ENCODE measurements at places on chromosomes 7 and 10.

DNA sequence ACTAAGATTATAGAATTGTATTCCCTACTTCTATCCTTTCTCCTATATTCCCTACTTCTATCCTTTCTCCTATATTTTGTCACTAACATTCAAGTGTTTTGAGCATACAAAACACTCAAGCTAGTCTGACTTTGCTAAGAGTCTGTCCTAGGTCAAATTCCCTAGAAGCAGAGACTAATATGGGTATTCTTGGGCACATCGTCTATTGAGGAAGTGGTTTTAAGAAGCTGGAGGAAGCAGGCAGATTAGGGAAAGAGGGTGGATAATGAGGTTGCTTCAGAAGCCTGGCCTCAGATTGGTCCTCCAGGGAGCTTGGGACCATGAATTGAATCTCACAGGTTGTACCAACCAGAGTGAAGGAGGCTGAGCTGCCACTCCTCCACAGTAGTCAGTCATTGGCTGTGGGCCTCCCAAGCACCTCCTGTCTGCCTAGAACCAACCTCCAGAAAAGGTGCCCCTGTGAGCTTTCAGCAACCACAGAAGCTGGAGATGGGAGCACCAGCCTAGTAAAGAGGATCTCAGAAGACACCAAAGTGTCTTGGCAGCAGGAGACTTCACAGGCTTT lies 295.9 kb upstream of the PHF14 start:
- peak; percentile 3 for DNase-seq

DNA sequence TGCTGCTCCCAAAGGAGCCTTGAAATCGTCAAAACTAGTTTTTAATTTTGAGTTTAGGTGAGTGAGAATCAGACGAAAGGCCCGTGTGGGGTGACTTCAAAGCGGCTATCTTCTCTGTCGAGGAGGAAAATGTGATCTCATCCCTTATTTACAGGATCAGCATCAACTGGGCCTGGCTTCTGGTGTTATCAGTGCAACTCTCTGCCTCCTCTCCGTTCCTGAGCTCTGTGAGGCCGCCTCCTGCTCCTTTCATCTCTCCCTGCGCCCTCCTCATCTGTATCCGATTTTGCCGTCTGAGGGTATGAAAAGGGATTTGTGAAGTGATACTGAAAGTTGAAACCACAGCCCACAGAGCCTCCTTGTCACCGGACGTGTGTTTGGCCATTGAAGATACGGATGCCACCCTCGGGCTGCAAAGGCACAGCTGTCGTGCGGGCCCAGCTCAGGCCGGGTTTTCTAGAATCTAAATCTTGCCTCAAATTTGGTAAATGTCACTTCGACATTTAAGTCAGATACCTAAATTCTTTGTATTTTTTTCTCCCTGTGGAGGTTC lies 408.7 kb upstream of the ADARB2 start:
- DNase-seq = no peak

- no peak for DNase-seq
These were observed 173.8 kb downstream of the DIP2C start for GRCh38 chr10:515674-516073.

GRCh38 chr10:97538839-97539238 lies 33.7 kb upstream of the ANKRD2 start:
- DNase-seq = no peak

GRCh38 chr7:74095135-74095534 lies 11.5 kb downstream of the LIMK1 start:
- DNase-seq = no peak

DNA sequence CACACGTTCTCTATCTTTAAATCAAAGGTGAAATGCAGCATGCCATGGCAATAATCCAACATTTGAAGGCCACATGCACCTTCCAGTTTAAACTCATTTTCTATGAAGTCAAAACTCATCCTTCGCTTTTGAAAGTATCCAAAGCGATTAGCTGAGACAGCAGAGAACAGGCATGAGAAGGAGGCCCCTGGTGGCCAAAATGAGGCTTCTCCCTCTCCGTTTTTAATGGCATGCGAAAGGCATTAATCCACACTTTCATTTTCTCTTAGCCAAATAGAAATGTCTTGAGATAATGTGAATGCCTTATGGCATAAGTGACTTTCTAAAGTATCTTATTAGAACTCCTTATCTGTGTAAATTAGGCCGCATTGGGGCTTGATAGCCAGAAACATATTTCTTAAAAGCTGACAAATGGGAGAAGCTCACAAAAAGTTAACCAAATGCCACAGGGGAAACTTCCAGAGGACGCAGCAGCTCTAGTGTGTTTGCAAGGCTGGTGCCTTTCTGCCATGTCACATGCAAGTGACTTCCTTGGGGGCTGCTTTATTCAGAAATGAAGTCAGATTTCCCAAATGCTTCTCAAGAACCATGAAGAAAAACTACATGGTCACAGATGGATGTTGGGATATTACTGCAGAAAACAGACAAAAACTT lies 1189.6 kb downstream of the SORCS1 start:
- peak; percentile 4 for DNase-seq

DNA sequence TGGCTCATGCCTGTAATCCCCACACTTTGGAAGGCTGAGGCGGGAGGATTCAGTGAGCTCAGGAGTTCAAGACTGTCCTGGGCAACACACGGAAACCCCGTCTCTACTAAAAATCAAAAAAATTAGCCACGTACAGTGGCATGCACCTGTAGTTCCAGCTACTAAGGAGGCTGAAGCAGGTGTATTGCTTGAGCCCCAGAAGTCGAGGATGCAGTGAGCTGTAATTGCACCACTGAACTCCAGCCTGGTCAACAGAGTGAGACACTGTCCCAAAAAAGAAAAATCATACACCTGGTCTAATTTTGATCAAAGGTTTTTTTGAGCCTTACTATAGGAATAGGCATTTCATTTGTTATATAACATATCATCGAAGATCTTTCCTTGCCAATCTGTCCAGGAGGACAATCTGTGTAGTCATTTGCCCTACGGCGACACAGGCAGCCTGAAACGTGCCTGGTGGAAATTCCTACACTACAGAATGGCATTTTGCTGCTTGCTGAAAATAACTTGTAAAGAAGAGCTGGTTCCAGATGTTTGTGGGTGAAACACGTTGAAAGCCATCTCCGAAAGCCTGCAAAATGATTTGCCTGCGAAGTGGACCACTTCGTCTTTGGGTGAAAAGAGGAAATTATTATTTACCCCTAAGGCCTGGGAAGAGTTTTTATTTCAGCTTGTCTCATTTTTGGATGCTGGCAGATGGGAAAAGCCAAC lies 31.3 kb upstream of the GDI2 start:
- DNase-seq = no peak

All from KBM-7 (cell line).